ENCODE measurements at places on chromosomes 5 and 9.

DNA sequence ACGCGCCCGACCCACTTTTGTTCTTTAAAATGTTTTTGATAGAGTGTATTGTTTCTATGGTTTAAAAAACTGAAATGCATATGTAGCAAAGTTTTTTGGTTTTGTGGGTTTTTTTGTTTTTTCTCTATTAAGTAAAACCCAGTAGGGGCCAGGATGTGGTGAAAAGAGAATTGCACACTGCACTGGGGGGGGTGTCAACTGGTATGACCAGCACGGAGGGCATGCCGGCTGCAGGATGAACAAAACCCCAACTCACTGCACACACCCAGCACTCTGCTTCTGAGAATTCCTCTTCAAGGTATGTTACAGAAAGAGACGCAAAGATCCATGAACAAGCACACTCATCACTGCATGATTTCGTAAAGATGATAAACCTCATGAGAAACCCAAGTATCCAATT lies 75.0 kb downstream of the STK10 start:
- peak; percentile 88 for DNase-seq

DNA sequence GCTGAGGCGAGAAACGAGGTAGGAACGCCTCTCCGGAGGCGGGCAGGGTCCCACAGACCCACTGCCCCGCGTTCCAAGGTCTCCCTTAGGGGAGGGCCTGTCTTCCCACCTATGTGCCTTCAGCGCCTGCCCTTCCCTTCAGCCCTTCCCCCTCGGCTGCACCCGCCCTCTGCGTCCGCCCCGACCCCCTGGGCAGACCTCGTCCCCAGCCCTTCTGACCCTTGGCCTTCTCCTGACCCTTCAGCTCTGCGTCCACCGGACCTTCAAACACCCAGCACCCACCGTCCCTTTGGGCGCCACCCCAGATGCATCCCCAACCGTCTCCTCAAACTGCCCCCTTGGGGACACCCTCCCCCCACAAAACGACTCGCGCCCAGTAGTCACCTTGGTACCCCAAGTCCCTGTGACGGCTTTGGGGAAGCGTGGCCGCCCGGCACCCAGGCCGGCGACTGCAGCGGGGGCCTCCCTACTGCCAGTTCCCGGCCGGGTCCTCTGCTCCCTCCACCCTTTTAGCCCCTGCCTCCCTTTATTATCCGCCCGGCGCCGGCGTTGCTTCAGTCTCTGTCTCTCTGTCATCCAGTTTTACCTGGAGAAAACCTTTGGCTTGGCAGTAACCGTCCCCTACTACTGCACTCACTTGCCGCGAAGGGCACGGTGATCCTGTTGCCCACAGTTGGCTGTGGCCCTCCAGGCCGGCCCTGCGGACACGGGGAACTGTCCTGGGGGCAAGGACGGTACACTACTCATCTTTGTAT lies 421 bp downstream of the RUSC2 start:
- DNase-seq = peak; percentile 20

- DNase-seq = no peak
Observed at GRCh38 chr5:171571663-171572062, 152.2 kb downstream of the FGF18 start.

GRCh38 chr9:101383361-101383760 lies 1.4 kb downstream of the BAAT start:
- no peak for DNase-seq

DNA sequence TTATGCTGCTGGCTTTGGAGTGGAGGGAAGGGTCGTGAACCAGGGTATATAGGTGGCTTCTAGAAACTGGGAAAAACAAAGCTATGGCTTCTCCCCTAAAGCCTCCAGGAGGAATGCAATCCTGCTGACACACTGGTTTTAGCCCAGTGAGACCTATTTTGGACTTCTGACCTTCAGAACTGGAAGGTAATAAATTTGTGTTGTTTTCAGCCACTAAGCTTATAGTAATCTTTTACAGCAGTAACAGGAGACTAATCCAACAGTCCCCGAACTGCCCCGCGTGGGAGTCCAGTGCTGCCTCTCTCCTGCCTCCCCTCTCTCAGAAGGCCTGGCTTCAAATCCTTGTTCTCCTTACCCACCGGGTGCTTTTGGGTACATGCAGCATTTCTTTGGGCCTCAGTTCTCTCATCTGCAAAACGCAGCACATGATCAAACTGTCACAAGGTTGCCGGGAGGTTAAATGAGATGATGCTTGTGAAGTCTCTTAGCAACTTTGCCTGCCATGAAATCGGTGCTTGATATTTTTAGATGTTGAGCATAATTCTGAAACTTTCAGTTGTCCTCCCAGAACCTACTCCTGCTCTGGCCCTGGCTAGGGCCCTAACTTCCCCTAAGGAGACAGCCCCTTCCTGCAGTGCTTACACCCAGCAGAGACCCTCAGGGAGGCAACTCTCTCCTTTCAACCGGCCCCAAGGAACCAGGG lies 127.3 kb upstream of the BOD1 start:
- no peak for DNase-seq

DNA sequence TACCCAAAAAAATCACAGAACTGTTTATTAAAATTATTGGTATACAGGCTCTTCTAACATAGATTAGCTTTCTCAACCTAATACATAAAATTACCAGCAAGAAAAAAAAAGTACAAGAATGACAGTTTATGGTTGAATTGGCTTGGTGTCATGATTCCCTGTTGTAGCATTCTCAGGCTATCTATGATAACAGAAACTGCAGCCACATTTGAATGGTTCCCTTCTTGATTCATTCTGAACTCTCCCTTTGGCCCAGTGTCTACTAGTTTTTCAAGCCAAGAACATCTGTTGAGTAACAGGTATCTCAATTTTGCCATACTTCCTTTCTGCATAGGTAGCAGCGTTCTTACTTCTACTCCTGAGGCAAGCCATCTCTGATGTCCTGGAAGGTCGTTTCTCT lies 3.0 kb downstream of the SPIN1 start:
- DNase-seq = no peak

GRCh38 chr5:78496373-78496772 lies 136.0 kb downstream of the SCAMP1 start:
- no peak for DNase-seq

DNA sequence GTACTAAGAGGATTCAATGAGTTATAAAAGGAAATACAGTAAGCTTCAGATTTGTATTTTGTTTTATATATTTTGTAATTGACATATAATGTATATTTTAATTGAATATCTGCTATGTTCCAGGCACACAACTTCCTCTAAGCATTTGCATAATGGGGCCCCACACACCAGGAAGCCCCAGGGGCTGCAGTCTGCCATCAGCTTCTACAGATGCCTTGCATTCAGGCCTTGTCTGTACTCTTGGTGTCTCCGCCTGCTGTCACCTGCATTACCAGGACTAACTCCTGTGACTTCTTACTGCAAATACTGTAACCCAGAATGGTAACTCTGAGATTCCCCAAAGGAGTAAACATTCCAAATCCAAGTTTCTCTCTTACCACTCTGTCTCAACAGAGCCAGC lies 20.6 kb downstream of the ARL15 start:
- no peak for DNase-seq

GRCh38 chr5:94461131-94461530 lies 157.3 kb downstream of the KIAA0825 start:
- no peak for DNase-seq

DNA sequence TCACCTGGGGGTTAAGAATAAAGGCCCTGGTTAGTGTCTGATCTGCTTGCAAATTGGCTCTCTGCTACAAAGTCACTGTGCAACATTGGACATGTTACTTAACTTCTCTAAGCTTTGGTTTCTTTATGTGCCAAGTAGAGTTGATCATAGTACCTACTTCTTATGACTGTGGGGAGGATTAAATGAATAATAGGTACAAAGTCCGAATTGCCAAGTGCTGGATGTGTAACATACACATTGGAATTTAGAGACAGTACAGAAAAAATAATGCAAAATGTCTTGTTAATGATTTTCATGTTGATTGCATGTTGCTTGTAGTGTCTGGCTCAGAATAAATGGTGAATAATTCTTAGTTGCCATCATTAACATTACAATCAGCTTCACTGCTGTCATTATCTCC lies 2.2 kb downstream of the DOCK8 start:
- DNase-seq = no peak

DNA sequence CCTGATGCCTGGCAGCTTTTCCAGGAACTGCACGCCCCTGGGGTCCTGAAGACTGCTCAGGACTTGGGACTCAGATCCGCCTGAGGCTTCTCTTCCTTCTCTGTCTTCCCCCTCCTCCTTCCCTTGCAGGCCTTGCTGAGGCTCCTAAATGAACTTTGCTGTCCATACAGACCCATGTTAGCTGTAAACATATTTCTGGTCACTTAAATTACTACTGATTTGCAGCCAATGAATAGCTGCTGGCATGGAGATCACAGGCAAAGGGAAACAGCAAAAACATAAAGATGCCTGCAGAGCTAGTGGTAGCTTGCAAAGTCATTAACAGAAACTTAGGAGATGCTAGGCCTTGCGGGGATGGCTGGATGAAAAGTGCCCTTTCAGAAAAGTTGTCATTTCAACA lies 261.9 kb downstream of the GADD45G start:
- no peak for DNase-seq

- DNase-seq = peak; percentile 18
Observed at GRCh38 chr9:127283917-127284497, 19.4 kb downstream of the GARNL3 start.

- DNase-seq = no peak
Observed at GRCh38 chr9:31582561-31582960, 801.9 kb upstream of the ACO1 start.

- no peak for DNase-seq
Observed at GRCh38 chr9:14068690-14069089, 245.3 kb downstream of the NFIB start.

- DNase-seq = no peak
Observed at GRCh38 chr9:86945728-86946200, 1.5 kb downstream of the GAS1 start.

DNA sequence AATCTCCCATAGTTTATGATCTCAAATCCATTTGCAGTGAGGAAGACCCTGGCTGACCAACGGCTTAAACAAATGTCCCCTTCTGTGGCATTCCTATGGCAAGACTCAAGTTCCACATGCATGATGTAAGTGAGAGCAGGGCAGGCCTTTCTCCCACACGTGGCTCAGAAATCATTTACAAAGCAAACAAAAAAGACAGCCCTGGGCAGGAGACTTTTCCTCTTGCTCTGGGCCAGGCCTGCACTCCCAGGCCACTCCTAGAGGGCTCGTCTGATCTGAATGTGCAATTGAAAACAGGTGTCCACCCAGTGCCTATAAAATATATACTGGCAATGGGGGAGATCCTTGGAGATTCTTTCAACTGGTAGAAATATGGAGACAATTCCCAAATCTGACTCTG lies 123.1 kb downstream of the DMRT2 start:
- no peak for DNase-seq

DNA sequence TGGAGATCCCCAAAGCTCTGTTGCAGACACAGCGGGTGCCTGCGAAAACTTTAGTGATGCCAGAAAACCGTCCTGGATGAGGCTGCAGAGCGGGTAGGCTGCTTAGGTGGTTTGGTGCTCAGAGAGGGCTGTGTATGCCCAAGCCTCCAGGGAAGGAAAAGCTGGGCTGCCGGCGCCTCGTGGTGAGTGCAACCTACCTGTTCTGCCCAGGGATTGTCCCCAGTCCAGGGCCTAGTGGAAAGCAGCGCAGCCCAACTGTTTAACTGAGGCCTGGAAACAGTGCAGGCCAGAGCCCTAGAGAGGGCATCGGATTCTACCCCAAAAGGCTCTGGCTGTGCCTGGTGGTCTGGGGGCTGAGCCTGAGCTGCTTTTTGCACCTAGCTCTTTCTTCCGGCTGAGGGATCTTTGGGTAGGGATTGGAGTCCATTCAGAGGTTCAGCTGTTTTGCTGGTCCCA lies 2.8 kb downstream of the LMX1B start:
- DNase-seq = no peak

- no peak for DNase-seq
Observed at GRCh38 chr5:86971034-86971571, 296.6 kb upstream of the RASA1 start.

DNA sequence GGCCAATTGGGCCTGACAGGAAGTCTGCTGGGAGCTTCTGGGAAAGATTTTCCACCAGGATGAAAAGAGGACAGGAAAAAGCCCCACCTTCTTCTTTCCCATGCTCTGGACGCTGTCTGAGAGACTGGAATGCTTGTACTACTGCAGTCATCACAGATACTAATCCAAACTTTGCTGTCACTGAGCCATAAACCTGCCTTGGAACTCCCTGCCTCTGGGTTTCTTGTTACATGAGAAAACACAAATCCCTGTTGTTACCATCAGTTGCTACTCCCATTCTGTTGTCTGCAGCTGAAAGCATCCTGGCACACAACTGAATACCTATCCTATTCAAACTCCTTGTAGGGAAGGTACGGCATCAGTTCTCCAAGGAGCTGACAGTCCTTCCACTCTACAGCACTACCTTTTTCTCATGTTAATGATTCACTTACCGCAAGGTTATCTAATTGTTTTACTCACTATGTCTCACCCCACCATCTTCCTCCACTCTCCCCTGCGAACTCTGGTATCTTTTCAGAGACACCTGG lies 167.5 kb downstream of the CDK5RAP2 start:
- DNase-seq = no peak

GRCh38 chr5:136516637-136517036 lies 151.3 kb upstream of the TRPC7 start:
- DNase-seq = no peak

- no peak for DNase-seq
Observed at GRCh38 chr9:13424204-13424603, 144.7 kb upstream of the MPDZ start.

GRCh38 chr9:137438591-137439157 lies 2.5 kb downstream of the ENTPD8 start:
- DNase-seq = peak; percentile 2

DNA sequence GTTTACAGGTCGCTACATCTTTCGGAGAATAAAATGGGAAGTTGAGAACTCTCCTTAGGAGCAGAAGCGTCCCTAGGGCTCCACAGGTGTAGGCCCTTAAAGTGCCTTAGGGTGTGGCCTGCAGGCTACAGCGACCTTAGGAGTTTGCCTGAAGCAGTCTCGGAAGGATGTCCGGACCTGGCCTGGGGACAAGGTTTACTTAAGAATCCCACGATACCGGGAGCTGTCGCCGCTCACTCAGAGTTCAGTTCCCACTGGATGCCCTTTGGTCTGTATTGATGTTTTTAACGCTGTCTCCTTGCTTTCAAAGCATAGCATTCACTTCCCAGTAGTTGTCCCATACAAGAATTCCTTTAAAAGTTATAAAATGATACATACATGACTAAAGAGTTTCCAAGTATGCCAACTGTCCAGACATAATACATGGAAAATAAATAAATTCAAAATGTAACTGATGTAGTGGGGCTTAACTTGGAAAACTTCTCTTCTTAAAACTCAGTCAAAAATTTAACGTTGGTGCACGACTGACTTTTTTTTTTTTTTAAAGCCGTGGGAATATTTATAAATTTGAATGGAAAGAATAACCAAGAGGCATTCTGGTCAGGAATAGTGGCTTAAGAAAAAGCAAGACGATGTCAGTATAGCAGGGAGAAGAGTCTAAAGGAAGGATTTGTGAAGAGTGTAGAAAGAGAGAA lies 848 bp downstream of the RAD50 start:
- no peak for DNase-seq

- DNase-seq = no peak
Observed at GRCh38 chr9:99211746-99212145, 10.0 kb downstream of the ALG2 start.

- no peak for DNase-seq
Observed at GRCh38 chr9:123798195-123798594, 131.7 kb downstream of the DENND1A start.

GRCh38 chr9:132840980-132841379 lies 37.1 kb downstream of the AK8 start:
- no peak for DNase-seq

- DNase-seq = no peak
Observed at GRCh38 chr9:75235632-75236031, 147.3 kb downstream of the OSTF1 start.
